ENCODE measurements at places on chromosomes 5 and 9.

DNA sequence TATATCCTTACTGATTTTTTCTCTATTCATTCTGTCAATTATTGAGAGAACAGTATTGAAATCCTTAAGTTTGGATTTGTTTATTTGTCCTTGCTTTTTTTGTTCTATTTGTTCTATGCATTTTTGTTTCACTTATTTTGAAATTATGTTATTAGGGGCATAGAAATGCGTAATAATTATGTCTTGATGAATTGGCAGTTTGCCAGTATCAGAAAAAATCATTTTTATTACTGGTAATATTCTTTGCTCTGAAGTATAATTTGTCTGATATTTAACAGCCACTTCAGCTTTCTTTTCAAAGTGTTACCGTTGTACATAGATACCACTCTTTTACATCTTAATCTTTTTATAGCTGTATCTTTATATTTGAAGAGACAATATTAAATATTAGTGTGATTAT is 2090.9 kb upstream of the WWC1 start:
- no peak for DNase-seq

- no peak for DNase-seq
Observed at GRCh38 chr5:172630082-172630481, 11.0 kb upstream of the NEURL1B start.

GRCh38 chr5:130063603-130064002 is 159.3 kb downstream of the CHSY3 start:
- no peak for DNase-seq

DNA sequence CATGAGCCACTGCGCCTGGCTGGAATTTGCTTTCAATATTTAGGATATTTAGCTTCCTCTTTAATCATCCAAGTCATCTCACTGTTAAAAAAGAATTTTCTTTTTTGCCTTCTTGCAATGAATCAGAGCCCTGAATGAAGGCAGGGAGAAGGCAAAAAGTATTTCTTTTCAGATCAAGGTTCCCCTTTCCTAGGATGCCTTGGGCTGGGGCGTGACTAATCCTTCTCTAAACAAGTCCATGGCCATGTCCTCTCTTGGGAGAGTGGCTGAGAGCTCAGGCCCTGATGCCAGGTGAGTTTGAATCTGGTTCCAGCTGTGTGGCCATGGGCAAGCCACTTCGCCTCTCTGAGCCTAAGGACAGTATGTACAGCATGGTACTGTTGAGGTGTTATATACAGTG is 84.8 kb upstream of the NEURL1B start:
- DNase-seq = no peak

DNA sequence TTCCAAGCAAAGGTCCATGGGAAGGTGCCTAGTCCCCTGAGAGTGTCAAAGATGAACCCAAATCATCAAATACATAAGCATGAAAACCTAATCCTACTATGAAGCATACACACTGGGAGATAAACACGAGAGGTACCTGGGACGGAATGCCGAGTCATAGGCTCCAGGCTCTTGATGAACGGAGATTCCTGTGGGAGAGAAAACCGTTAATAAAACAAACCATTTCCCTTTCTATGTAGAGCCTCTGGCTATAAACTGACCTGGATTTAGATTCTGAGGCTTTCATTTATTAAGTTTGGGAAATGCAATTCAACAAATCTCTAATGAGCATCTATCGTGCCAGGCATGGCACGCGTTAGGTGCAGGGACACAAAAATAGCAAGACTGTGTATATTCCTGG is 206.4 kb upstream of the IL12B start:
- no peak for DNase-seq

- DNase-seq = no peak
Observed at GRCh38 chr9:7478646-7479045, 320.9 kb downstream of the DMAC1 start.

DNA sequence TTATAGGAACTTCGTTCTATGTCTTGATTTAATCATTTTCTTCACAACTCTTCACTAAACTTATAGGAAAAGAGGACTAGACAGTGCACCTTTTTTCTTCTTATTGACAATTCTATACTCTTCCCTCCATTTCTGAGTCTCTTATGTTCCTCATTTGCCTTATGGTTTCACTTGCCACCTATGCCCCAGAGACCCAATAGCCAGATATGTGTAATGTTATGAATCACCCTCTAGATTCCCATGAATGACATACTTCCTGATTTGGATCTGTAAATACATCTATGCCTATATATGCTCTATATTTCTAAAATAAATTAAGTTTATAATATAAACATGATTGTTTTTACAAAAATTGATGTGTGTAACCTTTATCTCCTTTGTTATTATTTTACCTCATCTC is 514.1 kb upstream of the MEF2C start:
- DNase-seq = no peak

DNA sequence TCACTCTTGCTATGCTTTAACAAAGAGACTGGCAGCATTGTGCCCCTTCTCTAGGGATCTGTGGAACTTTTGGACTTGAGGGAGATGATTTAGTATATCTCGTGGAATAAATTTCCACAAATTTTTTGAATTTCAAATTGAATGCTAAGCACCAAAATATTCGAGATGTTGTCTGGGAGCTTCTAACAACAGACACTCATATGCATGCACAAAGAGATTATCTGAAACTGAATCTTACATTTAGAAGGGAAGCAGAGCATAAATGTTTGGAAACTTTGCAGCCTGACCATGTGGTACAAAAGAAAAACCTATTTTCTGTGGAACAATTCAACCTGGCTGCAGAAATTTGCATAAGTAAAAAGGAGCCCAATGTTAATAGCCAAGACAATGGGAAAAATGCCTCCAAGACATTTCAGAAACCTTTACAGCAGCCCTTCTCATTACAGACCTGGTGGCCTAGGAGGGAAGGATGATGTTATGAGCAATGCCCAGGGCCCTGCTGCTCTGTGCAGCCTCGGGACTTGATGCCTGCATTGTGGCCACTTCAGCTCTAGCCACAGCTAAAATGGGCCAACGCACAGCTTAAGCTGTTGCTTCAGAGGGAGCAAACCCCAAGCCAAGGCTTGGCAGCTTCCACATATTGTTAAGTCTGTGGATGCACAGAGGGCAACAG is 285.8 kb upstream of the FAM174A start:
- no peak for DNase-seq

- DNase-seq = peak; percentile 20
Observed at GRCh38 chr5:134436523-134437339, 25.1 kb upstream of the CDKN2AIPNL start.

- no peak for DNase-seq
Observed at GRCh38 chr9:11962327-11962726, 730.9 kb upstream of the TYRP1 start.

- no peak for DNase-seq
Observed at GRCh38 chr5:151093476-151093889, 12.6 kb upstream of the TNIP1 start.

- DNase-seq = no peak
Observed at GRCh38 chr9:114604989-114605388, 6.1 kb upstream of the TMEM268 start.

GRCh38 chr5:92364986-92365550 is 982.0 kb upstream of the ARRDC3 start:
- DNase-seq = no peak

DNA sequence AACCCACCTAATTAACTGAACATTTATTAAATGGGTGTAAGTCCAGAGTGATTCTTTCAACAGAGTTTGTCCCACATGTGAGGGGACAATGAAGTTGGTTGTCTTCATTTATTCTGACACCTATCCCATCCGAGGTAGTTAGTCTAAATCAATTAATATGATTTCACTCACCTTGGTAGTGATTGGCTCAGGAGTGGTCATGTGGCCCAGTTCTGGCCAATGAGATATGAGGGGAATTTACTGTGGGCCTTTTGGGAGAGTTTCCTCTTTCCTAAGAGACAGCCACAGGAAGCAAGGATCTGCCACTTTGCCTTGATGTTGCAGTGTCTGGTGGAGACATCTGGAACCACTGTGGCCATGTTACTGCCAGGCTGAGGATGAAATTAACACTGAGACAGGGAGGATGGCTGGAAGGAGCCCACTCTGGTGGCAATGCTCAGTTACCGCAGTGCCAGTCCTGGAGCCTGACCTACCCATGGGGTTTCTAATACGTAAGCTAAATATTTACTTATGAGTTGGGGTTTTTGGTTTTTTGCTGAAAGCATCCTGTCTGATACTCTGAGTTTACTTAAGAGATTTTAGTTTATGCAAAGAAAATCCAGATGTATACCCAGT is 118.6 kb downstream of the FGF18 start:
- no peak for DNase-seq

- no peak for DNase-seq
Observed at GRCh38 chr9:35406183-35406959, 83.5 kb upstream of the RUSC2 start.

DNA sequence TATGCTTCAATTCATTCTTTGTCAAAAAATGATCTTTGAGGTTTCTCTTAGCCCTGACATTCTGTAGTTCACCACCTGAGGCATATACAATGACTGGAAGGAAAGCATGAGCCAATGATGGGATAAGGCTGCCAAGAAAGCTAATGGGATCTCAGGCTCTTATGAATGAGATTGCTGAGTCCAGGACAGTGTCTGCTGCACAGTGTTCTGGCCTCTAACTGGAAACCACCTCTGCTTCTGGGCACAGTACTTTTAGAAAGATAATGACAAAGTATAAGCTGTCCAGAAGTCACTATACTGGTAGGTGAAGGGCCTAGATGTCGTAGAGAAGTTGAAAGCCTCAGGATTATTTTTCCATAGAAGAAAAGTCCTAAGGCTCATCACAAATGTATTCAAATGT is 69.1 kb upstream of the PAPPA start:
- DNase-seq = no peak

GRCh38 chr9:109599711-109600110 is 101.6 kb upstream of the PTPN3 start:
- DNase-seq = no peak

GRCh38 chr9:18294229-18294628 is 179.7 kb upstream of the ADAMTSL1 start:
- DNase-seq = no peak

GRCh38 chr5:128920345-128921215 is 44.7 kb upstream of the SLC27A6 start:
- no peak for DNase-seq

GRCh38 chr9:136438548-136439480 is 831 bp downstream of the INPP5E start:
- peak; percentile 26 for DNase-seq

GRCh38 chr5:24391816-24392215 is 253.0 kb downstream of the CDH10 start:
- DNase-seq = no peak

- DNase-seq = no peak
Observed at GRCh38 chr9:104970271-104970987, 42.5 kb upstream of the ABCA1 start.

GRCh38 chr5:122756264-122756911 is 18.5 kb upstream of the SNX2 start:
- no peak for DNase-seq
